AG10803 (cell line): ENCODE measurements at places on chromosomes 2 and 18.

DNA sequence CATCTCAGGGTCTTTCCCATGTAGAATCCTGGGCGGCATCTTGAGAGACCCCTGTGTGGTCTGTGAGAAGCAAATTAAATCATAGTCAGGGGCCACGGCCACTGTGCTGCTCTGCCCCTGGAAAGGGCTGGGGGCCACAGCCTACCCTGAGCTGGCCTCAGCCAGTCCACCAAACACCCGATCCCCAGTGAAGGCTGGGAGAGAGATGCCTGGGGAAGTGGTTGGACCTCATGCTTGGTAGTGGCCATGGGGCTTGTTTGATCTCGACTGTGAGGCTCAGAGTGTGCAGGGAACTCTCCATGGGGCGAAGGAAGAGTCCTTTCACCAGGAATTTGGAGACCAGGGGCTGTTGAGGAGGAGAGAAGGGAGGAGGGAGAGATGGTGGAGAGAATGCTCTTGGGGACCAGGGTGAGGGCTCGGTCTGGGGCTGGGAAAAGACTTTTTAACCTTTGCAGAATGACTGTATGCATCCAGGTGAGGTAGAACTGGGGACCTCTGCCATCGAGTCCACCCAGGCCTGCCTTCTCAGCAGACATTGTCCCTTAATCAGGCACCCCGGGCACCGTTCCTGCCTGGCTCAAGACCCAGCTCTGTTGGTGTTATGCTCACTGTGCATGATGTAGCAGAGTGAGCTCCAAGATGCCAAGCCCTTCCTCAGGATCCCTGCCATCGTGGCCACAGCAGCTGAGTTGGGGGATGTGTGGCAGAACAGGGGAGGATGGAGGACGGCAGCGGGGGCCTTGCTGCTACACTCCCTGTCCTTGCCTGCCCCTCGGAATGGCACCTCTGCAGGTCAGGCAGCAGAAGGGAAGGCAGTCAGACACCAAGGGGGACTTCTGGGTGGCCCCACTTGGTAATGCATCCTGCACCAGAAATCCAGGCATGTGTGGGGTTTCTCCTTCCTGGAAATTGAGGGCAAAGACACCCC is 249.9 kb downstream of the DYSF start:
- no peak for DNase-seq

DNA sequence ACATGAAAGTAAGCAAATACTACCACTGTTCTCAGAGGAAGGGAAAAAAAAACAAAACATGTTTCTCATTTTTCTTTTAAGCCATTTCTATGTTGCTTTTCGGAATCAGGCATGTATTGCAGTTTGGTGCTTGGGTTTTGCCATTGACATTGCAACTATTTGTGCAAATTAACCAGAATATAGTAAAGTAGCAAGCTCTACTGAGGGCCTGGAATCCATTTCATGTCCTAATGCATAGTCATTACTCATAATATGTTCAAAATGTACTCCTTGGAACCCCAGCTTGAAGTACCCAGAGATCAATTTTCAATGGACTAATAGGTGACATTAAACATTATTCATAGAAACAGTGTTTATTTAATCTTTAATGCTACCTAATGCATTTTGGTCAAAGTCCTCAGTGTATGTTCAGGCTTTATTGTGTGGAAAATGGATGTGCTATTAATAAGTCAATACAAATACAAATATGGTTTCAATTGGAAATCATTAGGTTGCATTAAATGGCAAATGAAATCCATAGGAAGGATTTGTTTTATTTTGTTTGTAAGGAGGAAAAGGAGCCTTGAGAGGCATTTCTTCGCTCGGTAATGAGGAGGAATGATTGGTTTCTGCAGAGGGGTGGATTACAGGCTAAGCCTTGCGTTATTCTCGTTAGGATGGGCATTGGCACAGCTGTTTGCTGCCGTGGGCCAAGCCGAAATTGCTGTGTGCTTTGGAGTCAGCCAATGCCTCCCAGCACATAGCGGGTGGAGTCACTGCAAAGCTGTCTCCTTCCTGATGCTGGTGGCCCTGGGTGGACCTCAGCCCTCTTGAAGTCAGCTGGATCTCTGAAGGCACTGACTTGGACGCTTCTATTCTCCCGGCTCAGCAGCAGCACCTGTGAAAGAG is 56.4 kb downstream of the MYCN start:
- DNase-seq: no peak

- DNase-seq: peak; percentile 86
Measured at GRCh38 chr18:3245853-3246634, 1.6 kb upstream of the MYL12A start.

GRCh38 chr2:16683576-16683975 is 17.9 kb upstream of the CYRIA start:
- DNase-seq: no peak

- no peak for DNase-seq
Measured at GRCh38 chr18:45805551-45805950, 19.9 kb upstream of the SIGLEC15 start.
